ENCODE measurements at places on chromosomes 12 and 14. TPM values are rescaled to one million over a fixed set of nuclear protein-coding genes. Genes with fewer than 3 reads are reported as not detected.

Gene AJUBA
- polyA plus RNA-seq = 2.2 TPM

Gene TC2N
- 7.3 TPM for polyA plus RNA-seq

Gene RHOJ
- not detected for polyA plus RNA-seq

DNA sequence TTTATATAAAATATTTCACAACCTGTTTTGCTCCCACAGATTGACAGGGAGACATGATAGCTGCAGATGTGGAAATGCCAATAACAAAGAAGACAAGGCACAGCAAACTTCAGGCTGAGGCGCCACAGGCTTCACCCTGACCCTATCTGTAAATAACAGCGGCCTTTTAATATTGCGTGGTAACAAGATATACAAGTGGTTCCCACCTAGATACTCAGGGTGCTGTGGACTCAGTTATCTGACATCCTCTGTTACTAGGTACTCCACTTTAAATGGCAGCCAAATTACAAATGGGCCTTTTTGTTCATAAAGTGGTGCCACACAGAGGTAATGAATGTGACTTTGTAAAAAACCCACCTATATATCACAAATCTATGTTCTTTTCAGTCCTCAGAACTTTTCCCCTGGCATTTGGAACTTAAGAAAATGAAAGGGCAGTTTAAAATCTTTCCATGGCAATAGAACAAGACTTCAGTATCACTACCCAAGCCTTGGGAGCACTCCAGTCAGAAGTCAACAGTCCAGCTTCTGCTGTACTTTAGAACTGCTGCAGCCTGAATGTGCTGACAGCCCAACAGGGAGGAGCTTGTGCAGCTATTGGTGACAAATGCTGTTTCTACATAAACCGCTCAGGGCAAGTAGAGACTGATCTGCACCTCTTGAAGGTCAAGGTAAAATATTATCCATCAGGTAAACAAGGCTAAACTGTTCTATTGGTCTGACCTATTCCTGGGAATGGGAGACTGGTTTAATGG, 86.2 kb upstream of the DCD start:
- H3K4me1 ChIP-seq = no peaks in the 10 kb centered on the region
- no peaks in the 10 kb centered on the region for H3K27me3 ChIP-seq
- H3K4me3 ChIP-seq = no peak overlapping the region
- DNase-seq = no peak
- no peaks in the 10 kb centered on the region for H3K36me3 ChIP-seq
- H3K27ac ChIP-seq = no peak overlapping the region

DNA sequence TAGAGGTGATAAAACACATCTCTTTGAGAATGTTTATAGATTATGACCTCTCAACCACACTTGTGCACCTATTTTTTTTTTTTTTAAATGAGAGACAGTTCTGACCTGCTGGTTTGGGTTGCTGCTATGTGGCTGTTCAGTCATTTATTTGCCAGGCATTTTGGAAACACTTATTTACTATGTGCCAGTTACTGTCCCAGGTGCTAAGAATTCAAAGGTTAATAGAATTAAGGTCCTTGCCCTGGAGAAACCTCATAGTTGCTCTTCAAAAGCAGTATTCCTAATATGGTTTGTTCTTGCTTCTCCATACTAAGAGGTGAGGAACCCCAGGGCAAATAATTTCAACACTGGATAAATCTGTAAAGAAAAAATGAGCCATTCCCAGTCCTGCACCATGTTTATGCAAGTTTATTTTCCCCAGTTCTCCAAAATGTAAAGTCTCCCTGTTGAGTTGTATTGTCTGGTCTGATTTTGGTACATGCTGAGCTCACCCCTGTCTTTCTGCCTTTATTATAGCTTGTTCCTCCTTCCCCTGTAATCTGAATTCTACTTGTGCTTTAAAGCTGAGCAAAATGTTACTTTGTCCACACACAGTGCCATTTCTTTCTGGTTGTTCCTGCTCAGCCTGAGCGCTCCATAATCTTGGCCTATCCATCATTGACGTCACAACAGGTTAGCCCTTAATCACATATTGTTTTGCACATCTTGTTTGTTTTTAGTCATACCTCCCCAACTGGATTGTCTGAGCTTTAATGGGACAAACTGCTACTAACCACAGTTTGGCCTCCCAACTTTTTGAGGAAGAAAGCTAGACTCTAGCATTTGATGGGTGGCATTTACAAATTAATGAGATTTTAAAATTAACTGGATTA, 56.7 kb downstream of the SRGAP1 start:
- no peaks in the 10 kb centered on the region for H3K36me3 ChIP-seq
- no peaks in the 10 kb centered on the region for H3K4me1 ChIP-seq
- DNase-seq = no peak
- no peak overlapping the region for H3K4me3 ChIP-seq
- H3K27me3 ChIP-seq = no peaks in the 10 kb centered on the region

GRCh38 chr14:76833011-76833410, 6.8 kb downstream of the LRRC74A start:
- no peak for DNase-seq
- H3K4me3 ChIP-seq = no peak overlapping the region
- H3K27me3 ChIP-seq = peaks cover 6% of the 10 kb centered on the region
- no peaks in the 10 kb centered on the region for H3K4me1 ChIP-seq
